A549 (cell line): ENCODE measurements at places on chromosomes 2 and 18. TPM values are rescaled to one million over a fixed set of nuclear protein-coding genes. Genes with fewer than 3 reads are reported as not detected.
A peak's percentile ranks its signal among the peaks of the same experiment; 100 is the strongest.

The IKZF2 gene
- polyA plus RNA-seq: 0.14 to 0.18 TPM (median 0.17 TPM) in 3 replicates

DNA sequence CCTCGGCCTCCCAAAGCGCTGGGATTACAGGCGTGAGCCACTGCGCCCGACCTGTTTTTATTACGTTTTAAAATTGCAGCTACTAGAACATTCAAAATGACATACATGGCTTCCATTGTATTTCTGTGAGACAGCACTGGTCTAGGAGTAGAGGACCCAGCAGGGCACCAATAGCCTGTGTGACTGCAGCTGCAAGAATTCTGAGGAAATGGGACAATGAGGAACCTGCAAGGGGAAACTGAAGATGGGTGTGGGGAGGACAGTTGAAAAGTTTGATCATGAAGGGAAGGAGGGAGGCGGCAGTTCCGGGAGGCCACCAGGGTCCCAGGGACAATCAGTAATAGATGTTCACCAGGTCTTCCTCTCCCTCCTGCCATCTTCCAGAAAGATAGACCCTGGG is 13.9 kb upstream of the DNPEP start:
- DNase-seq: no peak

The MARS2 gene
- polyA plus RNA-seq: 9.0 to 9.5 TPM (median 9.1 TPM) in 3 replicates

GRCh38 chr2:142819411-142819810 is 58.1 kb upstream of the KYNU start:
- DNase-seq: no peak

DNA sequence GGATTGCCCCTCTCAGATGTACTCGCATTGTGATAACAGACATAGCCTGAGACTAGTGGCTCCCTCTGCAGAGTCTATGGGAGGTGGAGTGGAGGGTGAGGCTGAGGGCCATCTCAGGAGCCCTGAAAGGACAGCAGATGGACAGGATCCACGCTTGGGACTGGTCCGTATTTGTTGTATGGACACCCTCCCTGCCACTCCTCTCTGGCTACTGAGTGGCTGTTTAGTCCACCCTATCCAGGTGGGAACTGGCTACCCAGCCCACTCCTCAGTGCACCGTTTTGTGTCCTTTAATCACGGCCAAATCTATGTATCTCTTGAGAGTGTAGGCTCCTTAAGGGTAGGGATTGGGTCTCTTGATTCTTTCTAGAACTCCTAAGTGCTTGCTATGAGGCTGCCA is 4.5 kb upstream of the GLI2 start:
- DNase-seq: no peak

The DCC gene
- polyA plus RNA-seq: not detected in 3 replicates

DNA sequence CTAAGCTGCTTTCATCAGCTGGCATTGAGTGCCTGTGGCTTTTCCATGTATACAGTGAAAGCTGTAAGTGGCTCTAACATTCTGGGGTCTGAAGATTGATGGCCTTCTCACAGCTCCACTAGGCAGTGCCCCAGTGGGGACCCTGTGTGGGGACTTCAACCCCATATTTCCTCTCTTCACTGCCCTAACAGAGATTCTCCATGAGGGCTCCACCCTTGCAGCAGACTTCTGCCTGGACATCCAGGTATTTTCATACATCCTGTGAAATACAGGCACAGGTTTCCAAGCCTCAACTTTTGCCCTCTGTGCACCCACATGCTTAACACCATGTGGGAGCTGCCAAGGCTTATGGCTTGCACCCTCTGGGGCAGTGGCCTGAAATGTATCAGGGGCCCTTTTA is 188.2 kb upstream of the SYT4 start:
- no peak for DNase-seq

DNA sequence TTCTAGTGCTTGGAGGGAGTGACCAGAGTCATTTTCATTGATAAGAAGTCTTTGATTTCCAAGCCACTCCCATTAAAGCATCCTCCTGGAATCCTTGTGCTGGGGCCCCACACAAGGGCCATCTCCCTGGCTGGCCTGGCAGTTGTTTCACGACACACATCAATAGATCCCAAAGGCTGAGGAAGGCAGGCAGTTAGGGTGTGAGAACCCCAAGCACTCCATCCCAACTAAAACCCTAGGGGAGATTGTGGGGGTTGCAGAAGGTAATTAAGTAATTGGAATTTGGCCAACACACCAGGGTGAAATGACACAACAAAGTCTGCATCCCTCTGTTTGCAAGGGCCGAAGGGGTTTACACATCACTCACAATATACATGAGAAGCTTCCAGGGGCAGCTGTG is 578.1 kb upstream of the SYT4 start:
- DNase-seq: no peak

DNA sequence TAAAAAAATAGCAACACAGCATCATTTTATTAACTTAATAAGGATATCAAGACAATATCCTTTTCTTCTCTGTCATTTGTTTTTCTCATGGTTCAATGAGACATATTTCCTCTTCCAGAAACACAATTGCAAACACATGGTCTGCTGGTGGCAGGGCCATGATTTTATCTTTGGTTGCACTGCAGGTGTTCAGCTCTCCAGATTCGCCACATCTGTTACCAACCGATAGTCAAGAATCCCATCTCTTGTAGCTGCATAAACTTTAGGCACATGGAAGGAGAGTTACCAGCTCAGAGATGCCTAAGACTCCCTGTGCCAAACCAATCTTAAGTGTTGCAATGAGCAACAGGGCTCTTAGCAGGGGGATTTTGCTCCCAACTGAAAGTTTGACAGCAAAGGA is 1303.2 kb upstream of the CELF4 start:
- DNase-seq: no peak

DNA sequence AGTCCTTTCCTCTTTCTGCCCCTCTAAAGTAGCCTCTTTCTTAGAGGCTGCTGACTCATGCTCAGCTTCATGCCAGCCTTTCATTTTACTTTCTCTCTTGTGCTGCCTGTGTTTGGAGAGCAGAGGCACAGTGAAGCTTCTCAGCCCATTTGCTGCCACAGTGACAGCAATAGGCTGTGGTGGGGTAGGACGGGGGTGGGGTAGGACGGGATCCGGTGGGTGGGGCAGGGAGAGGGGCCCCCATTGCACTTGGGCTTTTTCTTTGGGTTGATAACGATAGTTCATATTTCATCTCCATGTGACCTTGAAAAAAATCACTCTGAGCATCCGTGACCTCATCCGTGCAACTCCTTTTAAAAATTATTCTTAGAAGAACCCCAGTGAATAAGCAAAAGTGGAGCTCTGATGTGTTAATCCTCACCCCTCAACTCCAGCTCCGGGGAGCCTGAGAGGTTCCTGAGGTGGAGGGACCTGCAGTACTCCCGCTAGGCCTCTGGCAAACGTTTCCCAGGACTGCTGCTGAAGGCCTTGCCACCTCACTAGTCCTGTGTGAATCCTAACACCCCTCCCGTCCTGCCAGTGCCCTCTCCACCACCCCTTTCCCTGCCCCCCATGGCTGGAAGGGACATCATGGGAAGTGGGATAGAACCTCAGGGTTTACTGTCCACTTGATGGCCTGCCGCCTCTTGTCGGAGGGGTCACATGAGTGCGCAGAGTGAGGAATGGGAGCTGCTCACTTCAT is 70.8 kb downstream of the INPP4A start:
- DNase-seq: peak; percentile 17

DNA sequence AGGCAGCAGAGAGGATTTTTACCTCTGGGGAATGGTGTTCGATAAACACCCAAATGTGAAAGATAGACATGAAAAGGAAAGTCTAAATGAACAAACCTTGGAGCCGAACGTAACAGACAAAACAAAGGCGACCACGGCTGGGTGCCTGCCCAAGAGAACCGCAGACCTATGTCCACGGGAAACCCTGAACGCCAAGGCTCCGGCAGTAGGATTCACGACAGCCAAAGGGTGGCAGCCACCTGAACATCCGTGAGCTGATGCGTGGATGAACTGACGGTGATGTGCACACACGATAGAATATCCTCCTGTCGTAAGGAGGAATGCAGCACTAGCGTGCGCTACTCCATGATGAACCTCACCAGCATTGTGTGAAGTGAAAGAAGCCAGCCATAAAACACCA is 85.6 kb downstream of the MBP start:
- DNase-seq: no peak

DNA sequence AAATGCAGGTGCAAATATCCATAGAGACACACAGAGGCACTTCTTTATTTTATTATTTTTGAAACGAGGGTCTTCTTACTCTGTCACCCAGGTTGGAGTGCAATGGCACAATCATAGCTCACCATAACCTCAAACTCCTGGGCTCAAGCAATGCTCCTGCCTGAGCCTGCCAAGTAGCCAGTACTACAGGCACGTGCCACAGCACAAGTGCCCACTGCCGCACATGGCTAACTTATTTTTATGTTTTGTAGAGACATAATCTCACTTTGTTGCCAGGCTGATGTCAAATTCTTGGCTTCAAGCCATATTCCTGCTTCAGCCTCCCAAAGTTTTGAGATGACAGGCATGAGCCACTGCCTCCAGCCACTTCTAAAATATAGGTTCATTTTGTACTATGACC is 537.6 kb downstream of the THSD7B start:
- no peak for DNase-seq

DNA sequence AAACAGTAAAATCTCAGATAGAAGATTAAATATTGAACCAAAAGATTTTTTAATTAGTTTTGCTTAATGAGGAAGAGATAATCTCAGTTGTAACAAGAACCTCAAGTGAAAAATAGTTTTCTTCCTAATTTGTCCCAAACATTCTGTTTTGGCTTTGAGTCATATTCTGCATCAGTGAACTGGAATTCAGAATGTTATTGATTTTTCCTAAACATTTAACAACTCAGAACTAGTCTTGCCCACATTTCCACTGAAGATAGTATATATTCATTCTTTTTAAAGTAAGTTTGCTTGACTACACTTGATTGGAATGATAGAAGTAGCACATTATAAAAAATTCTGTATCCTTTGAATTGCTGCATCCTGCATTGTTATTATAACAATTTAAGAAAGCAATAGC is 85.7 kb upstream of the UGP2 start:
- no peak for DNase-seq

GRCh38 chr2:218991674-218992168 is 1.5 kb downstream of the CRYBA2 start:
- DNase-seq: no peak

DNA sequence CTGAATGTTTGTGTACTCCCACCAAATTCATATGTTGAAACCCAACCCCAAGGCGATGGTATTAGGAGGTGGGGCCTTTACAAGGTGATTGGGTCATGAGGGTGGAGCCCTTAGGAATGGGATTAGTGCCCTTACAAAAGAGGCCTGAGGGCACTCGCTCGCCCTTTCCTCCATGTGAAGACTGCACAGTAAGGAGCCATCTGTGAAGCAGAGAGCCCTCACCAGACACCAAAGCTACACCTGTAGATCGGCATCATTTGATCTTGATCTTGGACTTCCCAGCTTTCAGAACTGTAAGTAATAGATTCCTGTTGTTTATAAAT is 62.9 kb upstream of the FZD7 start:
- DNase-seq: no peak

DNA sequence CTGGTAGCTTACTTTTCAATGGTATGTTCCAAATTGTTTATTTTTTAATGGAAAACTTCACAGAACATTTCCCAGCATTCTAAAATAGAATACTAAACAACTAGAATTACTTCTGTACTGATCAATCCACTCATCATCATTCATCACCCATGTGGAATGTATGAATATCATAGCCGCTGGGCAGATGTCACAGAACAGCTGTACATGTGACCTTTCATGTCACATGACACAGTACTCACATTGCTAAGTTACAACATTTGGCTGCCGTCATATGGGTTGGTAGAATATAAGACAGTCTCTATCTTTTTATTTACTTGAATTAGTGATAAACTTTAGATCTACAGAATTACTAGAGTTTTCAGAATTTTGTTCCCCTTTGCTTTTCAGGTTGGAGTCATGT is 387.6 kb downstream of the ZEB2 start:
- DNase-seq: no peak

DNA sequence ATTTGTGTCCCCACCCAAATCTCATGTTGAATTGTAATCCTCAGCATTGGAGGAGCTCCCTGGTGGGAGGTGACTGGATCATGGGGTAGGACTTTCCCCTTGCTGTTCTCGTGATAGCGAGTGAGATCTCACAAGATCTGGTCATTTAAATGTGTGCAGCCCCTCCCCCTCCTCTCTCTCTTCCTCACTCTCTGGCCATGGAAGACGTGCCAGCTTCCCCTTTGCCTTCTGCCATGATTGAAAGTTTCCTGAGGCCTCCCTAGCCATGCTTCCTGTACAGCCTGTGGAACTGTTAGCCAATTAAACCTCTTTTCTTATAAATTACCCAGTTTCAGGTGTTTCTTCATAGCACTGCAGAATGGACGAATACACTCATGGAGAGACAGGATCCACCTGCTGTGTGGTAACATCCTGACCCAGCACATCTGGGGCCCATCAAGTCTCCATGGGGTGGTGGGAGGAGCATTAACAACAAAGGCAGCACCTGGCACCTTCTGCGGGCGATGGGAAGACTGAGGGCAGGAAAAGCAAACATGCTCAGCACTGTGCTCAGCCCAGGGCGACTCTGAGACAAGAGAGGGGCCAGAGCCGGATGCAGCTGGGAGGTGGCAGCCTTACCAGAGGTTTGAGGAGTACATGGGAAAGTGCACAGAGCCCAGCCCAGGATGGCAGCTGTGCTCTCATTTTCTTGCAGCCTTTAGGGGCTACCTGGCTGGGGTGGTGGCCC is 16.2 kb upstream of the ALPP start:
- DNase-seq: no peak

GRCh38 chr2:68152681-68153347 is 4.9 kb upstream of the PNO1 start:
- no peak for DNase-seq

DNA sequence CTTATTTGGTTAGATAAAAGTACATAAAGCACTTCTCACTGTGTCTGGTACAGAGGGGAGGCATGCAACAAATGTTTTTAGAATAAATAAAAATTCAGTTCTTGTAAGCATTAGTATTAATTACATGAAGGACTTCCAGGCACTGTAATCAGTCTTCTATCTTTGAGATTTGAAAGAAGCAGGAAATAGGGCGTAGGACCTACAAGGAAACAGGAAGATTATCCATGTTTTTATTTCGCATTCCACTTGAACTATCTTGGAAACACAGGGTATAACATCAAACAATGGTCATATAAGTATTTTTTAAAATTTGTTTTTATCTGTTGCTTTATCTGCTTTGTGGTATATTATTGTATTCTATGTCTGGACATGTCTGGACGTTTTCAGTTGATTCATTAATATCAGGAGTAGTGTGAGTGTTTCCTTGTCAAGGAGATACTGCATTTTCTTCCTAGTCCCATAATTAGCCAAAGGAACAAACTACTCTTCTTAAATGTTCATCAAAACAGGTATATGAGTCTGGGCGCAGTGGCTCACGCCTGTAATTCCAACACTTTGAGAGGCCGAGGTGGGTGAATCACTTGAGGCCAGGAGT is 32.5 kb downstream of the BMPR2 start:
- no peak for DNase-seq
